ENCODE measurements at places on chromosomes 13 and 19.
A peak's percentile ranks its signal among the peaks of the same experiment; 100 is the strongest.

GRCh38 chr13:79398127-79398526, 7.9 kb downstream of the RBM26 start:
- no peak for DNase-seq

DNA sequence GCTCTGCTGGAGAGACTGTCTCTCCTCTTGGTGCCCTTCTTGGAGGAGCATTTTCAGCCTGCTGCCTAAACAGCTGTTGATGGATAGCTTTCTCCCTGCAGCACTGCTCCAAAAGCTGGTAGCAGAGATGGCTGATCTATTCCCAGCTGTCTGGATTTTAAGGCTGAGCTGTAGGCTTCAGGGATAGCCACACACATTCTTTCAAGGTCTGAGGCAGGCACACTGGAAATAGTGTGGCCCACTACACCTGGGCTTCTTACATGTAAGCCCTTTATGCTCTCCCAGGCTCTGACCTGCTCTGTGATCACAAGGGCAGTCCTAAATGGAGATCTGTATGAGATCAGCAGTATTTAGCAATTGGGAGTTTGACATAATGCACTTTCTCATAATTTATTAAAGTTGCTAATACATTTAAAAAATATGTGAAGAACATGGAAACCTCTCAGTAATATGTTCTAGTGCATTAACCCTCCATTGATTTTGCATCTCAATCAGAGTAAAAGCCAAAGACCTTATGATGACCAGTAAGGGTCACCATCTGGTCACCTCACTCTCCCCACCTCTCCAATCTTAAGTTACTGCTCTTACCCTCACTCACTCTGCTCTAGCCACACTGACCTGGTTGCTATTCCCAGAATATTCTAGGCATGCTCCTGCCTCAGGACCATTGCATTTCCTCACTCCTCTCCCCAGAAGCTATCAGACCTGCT, 91.6 kb downstream of the MBNL2 start:
- DNase-seq: no peak

DNA sequence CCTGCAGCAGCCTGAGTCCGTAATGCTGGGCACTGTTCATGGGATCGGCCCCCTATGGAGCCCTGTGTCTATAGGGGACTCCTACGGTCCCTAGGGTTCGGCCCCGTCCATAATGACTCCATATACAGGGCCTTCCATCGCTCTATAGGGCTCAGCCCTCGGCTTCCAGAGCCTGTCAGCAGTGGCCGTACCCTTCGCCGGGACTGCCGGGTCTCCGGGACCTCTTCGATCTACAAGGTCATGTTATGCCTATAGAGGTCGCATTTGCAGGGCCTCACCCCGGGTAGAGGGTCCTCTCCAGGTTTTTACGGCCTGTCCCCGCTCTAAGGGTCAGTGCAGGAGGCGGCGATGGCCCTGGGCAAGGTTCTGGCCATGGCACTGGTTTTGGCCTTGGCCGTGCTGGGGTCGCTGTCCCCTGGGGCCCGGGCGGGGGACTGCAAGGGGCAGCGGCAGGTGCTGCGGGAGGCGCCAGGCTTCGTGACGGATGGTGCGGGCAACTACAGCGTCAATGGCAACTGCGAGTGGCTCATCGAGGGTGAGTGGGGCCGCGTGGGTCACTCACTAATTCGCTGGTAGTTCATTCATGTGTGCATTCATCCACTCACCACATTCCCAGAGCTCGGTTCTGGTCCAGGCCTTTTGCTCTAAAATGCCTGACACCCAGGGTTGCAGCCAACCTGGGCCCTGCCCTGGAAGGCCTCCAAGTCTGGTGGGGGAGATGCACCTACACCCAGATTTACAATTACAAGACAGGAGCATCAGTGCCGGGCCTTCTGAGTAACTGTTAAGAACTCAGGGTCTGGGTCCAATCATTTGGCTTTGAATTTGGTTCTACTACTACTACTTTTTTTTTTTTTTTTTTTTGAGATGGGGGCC, 699 bp downstream of the MEGF8 start:
- DNase-seq: peak; percentile 52

GRCh38 chr19:58010507-58010906, 7.9 kb upstream of the ZNF606 start:
- no peak for DNase-seq

DNA sequence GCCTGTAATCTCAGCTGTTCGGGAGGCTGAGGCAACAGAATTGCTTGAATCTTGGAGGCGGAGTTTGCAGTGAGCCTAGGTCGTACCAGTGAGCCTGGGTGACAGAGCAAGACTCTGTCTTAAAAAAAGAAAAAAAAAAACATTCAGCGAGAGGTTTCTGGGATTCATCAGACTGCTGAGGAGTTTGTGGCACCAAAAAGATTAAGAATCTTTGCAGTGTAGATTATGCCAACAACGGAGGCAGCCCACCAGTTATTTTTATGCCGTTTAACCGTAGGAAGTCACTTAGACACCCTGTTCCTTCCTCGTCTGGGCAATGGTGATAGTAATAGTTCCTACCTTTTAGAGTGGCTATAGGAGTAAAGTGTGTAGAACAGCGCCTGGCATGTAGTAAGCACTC, 2.5 kb downstream of the COX6B1 start:
- DNase-seq: no peak

GRCh38 chr13:59681636-59682311, 482.0 kb downstream of the DIAPH3 start:
- DNase-seq: no peak

GRCh38 chr13:76812206-76812897, 73.9 kb downstream of the KCTD12 start:
- no peak for DNase-seq

DNA sequence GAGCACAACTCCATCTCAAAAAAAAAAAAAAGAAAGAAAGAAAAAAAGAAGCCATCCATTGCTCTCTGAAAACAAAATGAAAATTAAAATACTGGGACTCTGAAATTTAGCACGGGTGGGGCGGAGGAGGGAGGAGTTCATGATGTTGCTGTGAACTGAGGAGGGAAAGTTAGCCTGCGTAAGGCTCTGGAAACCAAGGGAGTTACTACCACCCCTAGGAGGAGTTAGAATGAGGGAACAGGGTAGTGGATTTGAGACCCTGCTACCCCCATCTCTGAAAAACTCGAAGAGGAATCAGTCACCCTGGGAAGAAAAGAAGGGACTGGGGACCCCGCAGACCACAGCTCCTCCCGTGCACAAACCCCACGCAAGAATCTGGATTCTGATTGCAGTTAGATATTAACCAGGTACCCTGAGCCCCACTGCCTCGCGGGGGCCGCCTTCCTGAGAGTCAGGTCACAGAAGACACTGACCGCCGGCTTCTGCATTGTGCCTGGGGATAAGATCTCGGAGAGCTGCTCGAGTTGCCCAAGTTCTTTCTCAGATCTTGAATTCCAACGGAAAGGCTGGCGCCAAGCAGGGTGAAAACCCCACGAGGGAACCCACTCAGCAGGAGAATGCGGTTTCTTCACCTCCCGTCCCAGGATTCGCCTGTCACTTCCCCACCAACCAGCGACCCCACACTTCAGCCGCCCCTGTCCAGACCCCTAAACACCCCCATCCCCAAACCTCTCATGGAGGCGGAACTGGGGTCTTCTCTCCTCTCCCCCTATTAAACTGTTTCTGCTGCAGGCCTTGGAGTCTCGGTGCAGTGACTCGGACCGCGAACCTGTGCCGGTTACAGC, 870 bp downstream of the ZNF442 start:
- peak; percentile 6 for DNase-seq

GRCh38 chr19:1224047-1224825, 13.6 kb downstream of the CBARP start:
- no peak for DNase-seq

DNA sequence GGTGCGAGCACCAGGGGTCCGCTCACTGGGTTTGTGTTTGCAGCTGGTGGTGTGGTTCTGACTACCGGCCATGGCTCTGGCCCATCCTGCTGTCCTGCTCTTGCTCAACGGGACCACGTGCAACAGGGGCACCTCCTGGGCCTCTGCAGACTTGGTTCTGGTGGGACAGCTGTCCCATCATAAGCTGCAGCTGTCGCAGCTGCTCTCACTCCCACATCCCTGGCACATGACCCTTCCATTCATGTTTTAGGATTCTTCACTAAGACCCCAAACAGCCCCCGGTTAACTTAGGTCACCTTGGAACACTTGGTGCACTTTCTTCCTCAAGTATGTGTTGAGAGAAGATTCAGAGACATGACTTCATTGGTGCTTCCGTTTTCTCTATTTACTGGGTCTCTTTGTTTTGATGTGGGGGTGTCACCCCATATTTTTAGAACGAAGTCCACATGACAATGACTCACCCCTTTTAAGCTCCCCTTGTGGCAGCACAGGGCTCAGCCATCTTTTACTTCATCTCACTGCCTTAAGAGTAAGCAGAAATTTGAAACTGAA, 68.4 kb upstream of the ARHGEF7 start:
- DNase-seq: no peak

GRCh38 chr19:8004723-8005513, 523 bp downstream of the ELAVL1 start:
- DNase-seq: no peak

- DNase-seq: peak; percentile 83
These were observed at the start of gene RCBTB1 for GRCh38 chr13:49585220-49586157. Gene RCBTB1 (minus strand): TSS chr13:49585558. CDS start chr13:49567279, 18,279 bp downstream.

DNA sequence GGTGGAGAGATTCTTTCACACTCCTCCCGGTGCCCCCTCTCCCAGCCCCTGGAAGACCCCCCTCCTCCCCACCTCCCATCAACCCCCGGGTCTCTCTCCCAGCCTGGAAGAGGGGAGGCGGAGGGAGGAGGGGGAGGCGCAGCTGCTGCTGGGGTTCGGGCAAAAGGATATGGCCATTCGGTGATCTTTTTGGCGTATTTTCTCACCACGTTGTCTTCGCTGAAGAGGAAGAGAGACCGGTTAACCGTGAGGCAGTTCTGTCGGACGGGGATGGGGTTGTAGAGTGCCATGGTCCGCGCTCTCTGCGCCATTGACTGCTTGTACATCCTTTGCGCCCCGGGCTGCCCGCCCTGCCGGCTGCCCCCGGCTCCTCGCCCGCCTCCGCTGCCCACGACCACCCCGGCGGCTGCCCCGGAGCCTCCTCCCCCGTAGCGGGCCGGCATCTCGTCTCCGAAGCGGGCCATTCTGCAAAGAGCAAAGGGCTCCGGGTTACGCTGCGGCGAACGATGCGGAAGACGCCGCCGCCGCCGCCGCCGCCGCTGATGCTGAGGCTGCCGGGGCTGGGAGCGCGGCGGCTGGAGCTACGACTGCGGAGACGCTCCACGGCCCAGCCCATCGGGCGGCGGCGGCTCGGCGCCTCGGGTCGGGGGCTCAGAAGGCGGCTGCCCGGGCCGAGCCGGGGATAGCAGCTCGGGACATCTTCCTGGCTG, 363 bp downstream of the CACNA1A start:
- DNase-seq: no peak

GRCh38 chr19:3364501-3364858, 1.9 kb upstream of the NFIC start:
- DNase-seq: no peak

GRCh38 chr13:112249644-112250610, 126.2 kb upstream of the SPACA7 start:
- no peak for DNase-seq

- no peak for DNase-seq
These were observed 5.8 kb downstream of the PLPPR3 start for GRCh38 chr19:815775-816499.

DNA sequence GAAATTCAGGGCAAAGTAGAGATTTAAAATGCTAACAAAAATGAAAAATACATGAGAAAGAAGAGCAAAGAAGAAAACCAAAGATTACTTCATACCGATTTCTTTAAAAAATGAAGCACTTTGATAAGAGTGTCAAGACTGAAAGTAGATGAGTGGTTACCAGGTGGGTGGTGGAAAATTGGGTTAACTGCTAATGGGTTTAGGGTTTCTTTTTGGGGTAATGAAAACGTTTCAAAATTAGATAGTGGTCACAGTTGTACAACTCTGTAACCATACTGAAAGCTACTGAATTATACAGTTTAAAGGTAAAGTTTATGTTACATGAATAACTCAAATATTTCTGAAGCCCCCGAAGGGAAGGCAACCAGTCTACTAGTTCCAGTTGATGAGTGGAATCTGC, 179.4 kb downstream of the NDFIP2 start:
- no peak for DNase-seq
